Epithelial cell of proximal tubule (primary cell): ENCODE measurements at places on chromosomes 16 and 17. TPM values are rescaled to one million over a fixed set of nuclear protein-coding genes. Genes with fewer than 3 reads are reported as not detected.
A peak's percentile ranks its signal among the peaks of the same experiment; 100 is the strongest.

EVPLL gene
- not detected in 2 replicates for total RNA-seq

MYH1 gene
- not detected in 2 replicates for total RNA-seq

GRB7 gene
- total RNA-seq: 20.1 and 42.0 TPM in 2 replicates

NDUFAB1 gene
- 98.7 and 137 TPM in 2 replicates for total RNA-seq

RILP gene
- 18.2 and 21.4 TPM in 2 replicates for total RNA-seq

TNP2 gene
- not detected in 2 replicates for total RNA-seq

CRYBA1 gene
- total RNA-seq: not detected in 2 replicates

- DNase-seq: no peak
These were observed 43.5 kb downstream of the REXO5 start for GRCh38 chr16:20849589-20850390.

- no peak for DNase-seq
These were observed 16.1 kb upstream of the KCNJ12 start for GRCh38 chr17:21360048-21360447.

DNA sequence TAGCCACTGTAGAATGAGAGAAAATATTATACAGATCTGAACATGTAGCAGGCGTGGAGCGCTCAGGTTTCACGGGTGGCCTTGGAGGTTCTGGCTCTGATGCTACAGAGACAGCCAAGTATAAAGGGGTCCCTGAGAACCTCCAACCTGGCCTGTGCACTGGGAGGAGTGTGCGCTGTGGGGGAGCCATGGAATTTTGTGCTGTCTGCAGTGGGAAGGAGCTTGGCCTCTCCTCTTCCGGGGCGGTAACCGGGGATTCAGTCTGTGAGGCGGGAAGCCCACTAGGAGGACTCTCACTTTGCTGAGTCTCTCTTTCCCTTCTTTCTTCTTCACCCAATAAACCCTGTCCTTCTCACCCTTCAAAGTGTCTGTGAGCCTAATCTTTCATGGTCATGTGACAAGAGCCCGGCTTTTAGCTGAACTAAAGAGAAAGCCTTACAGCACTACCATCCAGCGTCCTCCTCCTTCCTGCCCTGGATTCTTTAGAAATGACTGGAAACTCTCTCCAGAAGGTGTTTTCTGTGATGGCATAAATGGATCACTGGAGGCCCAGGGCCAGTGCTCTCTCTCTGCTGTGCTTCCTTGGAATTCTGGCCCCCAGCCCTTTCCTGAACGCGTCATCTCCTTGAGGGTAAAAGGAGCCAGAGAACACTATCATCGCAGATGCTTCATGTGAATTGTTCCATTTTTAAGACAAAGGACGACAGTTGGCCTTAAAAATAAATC is 232.1 kb upstream of the CACNG5 start:
- DNase-seq: no peak

- DNase-seq: no peak
These were observed 419.7 kb downstream of the CNTNAP4 start for GRCh38 chr16:76696876-76697275.

DNA sequence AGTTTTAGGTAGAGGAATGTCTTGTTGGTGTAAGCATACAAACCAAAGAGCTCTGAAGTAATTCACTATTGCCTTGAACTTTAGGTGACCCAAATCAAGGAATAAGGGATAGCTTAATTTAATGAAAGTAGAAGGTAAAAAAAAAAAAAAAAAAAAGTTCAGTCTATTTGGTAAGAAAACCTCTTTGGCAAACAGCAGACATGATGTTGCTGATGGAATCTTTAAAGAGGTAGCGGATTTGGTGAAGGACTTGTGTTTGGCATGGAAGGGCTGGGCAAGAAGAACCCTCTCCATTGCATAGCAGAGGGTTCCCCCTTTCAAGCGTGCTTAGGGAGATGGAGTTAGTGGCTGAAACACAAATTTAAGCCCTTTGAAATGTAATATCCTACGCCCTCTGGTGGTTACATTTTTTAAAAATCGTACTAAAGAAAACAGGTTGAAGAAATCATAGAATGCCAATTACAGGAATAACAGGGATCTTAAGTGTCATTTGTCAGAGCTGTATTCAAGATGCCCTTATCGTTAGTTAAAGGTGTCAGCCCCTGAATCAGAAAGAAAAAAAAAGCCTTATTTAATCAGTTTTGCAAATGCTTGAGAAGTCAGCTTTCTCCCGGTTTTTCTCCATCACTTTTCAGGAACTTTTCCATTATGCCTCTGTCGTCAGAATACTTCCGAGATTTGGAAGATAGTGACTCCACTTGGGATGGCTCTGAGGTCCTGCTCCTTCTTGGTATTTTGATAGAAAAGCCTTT is 383.1 kb downstream of the KCNJ2 start:
- no peak for DNase-seq

- no peak for DNase-seq
These were observed 2.7 kb downstream of the LYRM1 start for GRCh38 chr16:20903116-20903898.

- DNase-seq: no peak
These were observed 54.9 kb downstream of the SDR42E1 start for GRCh38 chr16:81956213-81956948.

GRCh38 chr17:19497624-19498023 is 36.0 kb upstream of the SLC47A1 start:
- DNase-seq: no peak

DNA sequence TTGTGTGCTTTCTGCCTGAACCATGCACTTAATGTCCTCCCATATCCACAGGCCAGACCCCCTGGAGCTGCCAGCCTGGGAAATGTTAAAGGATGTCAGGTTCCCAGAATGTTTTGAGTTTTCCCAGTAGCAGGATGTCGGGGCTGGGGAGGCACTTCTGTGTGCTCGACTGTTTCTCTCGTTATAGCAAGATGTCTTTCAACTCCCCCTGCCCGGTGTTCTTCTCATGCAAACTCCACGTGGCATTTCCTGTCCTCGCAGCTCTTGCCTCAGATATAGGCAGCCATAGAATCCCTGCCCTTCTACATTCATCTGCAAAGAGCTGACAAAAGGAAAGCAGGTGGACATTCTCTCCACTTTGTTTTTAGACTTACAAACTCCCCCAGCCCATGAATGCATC is 457.2 kb upstream of the CDH11 start:
- DNase-seq: no peak

DNA sequence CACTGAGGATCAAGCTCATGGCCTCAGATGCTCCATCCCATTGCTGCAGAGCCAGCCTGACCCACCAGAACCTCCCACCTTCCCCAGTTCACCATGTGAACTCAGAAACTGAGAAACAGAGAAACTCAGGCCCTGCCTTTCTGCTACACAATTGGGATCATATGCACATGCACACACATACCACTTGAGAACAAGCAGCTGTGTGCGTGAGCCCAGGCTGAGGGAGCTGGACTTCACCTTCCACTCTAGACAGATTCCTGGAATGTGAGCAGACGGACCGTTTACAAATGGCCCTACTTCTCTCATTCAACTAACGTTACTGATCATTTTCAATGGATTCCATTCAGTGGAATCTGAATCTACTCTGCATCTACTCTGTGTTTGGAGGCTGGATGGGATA is 1.7 kb upstream of the SPEM2 start:
- no peak for DNase-seq

- no peak for DNase-seq
These were observed 169.5 kb downstream of the AHSP start for GRCh38 chr16:31696968-31697743.

- DNase-seq: no peak
These were observed 895 bp downstream of the UTS2R start for GRCh38 chr17:82372249-82373071.

DNA sequence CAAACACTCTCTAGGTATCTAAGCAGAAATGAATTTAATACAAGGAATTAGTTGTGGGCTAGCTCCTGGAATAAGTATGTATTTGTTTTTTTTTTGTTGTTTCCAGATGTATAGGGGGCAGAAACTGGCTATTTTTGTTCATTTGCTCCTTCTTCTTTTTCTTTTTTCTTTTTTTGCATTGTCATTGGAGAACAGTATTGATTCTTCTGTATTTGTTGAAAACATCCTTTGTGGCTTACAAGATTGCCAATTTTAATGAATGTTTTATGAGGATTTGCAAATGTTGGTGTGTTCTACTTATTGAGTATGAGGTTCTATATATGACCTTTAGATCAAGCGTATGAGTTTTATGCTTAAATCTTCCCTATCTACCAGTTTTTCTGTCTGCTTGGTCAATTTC is 5.6 kb upstream of the PCTP start:
- no peak for DNase-seq

DNA sequence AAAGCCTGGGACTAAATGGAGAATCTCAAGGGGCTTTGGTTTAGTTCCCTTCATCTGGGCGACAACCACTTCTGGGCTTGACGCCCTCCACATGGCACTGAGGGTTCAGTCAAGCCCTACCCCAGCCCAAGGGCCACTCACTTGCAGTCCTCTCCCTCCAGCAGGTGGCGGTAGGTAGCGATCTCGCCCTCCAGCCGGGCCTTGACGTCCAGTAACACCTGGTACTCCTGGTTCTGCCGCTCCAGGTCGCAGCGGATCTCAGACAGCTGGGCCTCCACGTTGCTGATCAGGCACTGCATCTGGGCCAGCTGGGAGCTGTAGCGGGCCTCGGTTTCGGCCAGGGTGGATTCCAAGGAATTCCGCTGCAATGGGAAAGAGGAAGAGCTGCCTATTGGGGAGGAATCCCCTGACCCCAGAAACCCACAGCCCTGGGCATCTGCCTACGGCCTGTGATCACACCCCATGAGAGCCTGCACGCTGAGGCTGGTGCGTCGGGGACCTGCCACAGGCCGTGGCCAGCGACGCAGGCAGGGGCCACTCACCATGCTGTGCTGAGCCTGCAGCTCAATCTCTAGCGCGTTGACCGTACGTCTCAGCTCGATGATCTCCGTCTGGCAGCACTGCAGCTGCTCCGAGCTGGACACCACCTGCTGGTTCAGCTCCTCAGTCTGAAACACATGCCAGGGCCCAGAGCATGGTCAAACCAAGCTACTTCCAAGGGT is 2.7 kb downstream of the KRT36 start:
- no peak for DNase-seq

DNA sequence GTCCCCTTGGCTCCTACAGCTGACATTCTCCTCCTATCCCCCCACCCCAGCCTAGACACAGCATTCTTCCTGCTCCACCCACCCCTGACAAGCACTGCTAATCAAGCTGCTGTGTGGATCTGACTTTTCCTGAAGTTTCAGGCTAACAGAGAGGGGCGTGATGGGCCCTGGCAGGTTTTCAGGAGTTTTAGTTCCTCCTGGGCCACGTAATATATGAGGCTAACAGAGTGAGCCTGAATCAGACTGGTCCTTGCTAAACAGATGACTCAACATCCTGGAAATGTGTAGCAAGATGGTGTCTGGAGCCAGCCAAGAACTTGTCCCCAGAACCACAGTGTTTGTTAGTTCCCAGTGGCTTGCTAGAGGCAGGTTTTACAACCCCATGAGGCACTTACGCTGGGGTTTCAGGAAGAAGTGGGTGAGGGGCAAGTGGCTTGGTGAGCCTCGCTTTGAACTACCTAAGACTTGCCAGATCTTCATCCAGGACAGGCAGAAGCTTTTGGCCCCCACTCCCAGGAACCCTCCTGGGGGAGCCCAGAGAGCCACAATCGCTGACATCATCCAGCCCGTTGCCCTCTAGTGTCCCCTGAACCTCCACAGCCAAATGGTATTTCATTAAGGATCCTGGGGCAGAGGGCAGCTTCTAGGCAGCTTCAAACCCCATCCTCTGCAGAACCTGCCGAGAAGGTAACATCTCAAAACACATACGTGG is 15.9 kb downstream of the TMEM92 start:
- peak; percentile 75 for DNase-seq

GRCh38 chr16:11407047-11407982 is 62.1 kb downstream of the RMI2 start:
- peak; percentile 10 for DNase-seq

GRCh38 chr16:69381231-69381630 is 4.6 kb downstream of the TERF2 start:
- no peak for DNase-seq

- no peak for DNase-seq
These were observed 39.1 kb downstream of the CDRT15 start for GRCh38 chr17:14197586-14197985.

DNA sequence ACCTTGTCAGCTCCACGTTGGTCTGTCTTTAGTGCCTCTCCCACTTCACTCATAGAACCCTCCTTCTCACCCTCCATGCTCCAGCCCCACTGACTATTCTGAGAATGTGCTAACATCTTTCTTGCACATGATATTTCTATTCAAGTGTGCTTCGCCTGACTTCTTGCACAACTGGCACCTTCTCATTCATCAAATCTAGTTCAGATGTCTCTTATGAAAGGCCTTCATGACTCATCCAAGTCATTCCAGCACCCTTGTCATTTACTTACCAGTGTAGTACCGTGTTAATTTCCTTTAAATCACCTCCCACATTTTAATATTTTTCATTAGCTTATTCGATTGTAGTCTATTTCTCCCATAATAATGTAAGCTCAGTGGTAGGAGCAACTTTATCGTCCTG is 197.8 kb upstream of the PIRT start:
- DNase-seq: no peak
